Left ventricle myocardium inferior (tissue), 1 donor: ENCODE measurements at places on chromosomes 11 and 22. TPM values are rescaled to one million over a fixed set of nuclear protein-coding genes. Genes with fewer than 3 reads are reported as not detected.

GRCh38 chr11:124069429-124070401 lies 28.6 kb upstream of the OR10G7 start:
- H3K36me3 ChIP-seq = no peaks in the 10 kb centered on the region
- H3K27ac ChIP-seq = no peak overlapping the region

DNA sequence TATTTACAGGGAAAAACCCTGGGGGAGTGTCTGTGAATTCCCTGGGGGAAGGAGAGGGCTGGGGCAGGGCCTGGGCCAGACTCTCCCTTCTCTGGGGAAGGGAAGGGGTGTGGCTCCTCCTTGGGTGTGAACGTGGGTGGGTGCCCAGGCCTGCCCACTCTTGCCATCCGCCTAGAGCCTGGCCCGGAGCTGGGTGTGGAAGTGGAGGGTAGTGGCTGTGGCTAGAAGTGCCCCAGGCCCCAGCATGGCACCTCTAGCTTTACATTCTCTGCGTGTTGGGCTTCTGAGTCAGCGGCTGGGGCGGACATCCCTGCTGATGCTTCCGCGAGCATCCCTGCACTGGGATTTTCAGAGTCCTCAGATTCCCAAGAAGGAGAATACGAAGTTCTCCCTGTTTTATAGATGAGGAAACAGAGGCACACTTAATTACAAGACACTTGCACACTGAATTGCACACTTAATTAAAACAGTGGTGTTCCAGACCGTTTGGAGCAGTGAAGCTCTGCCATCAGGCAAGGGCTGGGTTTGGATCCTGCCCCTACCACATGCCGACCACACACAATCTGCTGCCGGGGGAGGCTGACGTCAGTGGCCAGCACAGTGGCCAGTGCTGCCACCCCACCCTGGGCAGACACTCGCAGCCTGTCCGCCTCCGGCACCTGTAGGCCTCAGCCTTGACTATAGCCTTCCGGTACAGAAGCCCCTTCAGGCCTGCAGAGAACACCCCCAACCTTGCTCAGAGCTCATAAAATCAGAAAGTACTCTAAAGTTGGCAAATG lies 7.6 kb downstream of the BAD start:
- no peak overlapping the region for H3K4me3 ChIP-seq
- H3K27ac ChIP-seq = no peak overlapping the region
- DNase-seq = no peak
- H3K27me3 ChIP-seq = no peaks in the 10 kb centered on the region
- peaks cover 37% of the 10 kb centered on the region for H3K4me1 ChIP-seq

- no peaks in the 10 kb centered on the region for H3K4me1 ChIP-seq
- H3K27ac ChIP-seq = no peak overlapping the region
- no peak overlapping the region for H3K4me3 ChIP-seq
- DNase-seq = no peak
- H3K36me3 ChIP-seq = no peaks in the 10 kb centered on the region
These were observed 178.6 kb downstream of the CNTN5 start for GRCh38 chr11:99199341-99199740.

DNA sequence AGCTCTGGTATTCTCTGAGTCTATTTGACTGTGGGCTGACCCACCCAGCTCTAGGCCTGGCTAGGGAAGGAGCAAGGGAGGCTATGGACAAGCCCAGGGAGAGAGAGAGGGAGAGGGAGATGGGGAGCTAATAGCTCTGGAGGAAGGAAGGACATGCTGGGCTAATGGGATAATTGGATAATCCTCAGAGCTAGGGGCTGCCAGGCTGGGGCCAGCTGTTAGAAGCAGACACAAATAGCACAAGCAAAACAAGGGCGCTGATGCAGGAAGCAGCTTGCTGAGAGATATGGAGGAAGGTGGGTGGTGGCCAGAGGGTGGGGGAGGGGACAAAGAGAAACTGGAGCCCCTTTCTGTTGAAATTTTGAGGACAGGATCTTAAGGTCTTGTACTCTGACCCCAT lies 23.2 kb downstream of the ADORA2A start:
- peaks cover 29% of the 10 kb centered on the region for H3K4me1 ChIP-seq
- H3K36me3 ChIP-seq = no peaks in the 10 kb centered on the region
- no peaks in the 10 kb centered on the region for H3K27me3 ChIP-seq
- peak; percentile 25 for DNase-seq

DNA sequence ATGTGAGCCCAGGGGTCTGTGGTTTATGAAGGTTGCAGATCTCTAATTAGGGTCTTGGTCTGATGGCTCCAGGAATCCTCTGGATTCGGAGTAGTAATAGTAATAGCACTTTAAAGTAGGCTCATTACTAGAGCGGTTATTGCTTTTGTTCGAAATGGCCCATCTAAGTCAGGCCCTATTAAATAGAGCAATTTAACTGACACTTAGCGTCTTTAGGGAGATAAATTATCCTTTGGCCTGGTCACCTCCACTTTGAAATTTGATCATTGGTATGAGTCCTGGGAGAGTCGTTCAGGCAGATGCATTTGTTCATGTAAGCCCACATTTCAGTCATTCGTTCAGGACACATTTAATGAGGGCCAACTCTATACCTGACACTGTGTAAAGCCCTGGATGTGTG lies 54.8 kb downstream of the LDLRAD3 start:
- H3K4me3 ChIP-seq = no peak overlapping the region
- no peak overlapping the region for H3K27ac ChIP-seq
- no peaks in the 10 kb centered on the region for H3K36me3 ChIP-seq

GRCh38 chr11:50192743-50193142 lies 160.1 kb downstream of the OR4C45 start:
- H3K4me1 ChIP-seq = peaks cover 9% of the 10 kb centered on the region
- no peak overlapping the region for H3K4me3 ChIP-seq
- no peak overlapping the region for H3K27ac ChIP-seq
- no peaks in the 10 kb centered on the region for H3K36me3 ChIP-seq

OR51B4 gene
- not detected for total RNA-seq

ACAD8 gene
- total RNA-seq = 40.7 TPM

DNA sequence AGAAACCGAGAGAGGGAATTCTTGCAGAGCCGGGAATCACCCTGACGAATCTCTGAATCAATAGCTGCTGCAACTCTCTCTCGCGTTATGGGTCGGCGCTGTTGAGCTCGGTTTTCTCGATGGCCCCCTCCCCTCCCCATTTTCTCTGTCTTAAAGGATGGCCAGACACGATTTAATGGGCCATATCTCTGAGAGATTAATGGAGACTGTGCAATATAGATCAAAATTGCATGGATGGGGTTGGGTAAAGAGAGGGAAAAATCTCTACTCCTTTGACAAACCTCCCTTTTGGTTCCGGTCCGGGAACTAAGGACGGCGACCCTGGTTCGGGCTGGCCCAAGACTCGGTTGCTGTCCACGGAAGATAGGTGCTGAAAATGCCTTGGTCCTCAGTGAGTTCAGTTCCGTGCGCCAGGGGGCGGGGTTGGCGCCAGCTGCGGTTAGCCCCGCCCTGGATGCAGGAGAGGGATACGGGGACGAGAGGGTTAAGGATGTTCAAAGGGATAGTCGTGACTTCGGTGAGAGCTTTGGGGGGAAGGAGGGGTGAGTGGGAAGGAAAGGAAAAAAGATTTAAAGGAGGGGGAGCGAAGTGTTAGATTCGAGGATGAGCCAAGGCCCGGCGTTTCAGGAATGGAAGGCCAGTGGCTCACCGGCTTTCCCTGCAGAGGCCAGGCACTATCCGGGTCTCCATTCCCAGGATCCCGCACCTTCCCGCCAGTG lies 103.6 kb upstream of the HSD17B12 start:
- H3K36me3 ChIP-seq = no peaks in the 10 kb centered on the region
- H3K4me1 ChIP-seq = peaks cover 81% of the 10 kb centered on the region
- H3K4me3 ChIP-seq = peak overlapping the region; percentile 67
- peaks cover 100% of the 10 kb centered on the region for H3K27me3 ChIP-seq
- H3K27ac ChIP-seq = no peak overlapping the region

- H3K27ac ChIP-seq = no peak overlapping the region
- H3K4me3 ChIP-seq = no peak overlapping the region
- H3K27me3 ChIP-seq = no peaks in the 10 kb centered on the region
- H3K4me1 ChIP-seq = no peaks in the 10 kb centered on the region
- no peak for DNase-seq
These were observed 2132.2 kb downstream of the LRRC4C start for GRCh38 chr11:39327302-39327701.

DNA sequence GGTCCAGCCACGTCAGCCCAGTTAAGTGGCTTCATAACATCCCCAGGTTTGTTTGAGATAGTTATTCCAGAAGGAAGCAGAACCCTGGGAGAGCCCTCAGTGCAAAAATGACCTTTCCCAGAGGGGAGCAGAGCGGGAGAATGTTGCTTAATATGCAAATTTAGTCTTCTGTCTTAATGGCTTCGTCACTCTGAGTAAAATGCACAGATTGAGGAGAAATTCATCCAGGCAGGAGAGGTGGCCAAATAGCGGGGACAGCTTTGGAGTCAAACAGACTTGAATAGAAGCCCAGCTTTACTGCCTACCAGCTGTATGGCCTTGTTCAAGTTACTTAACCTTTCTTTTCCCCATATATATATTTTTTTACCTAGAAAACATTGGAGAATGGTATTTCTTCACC lies 12.3 kb upstream of the NRGN start:
- H3K27me3 ChIP-seq = peaks cover 47% of the 10 kb centered on the region
- H3K27ac ChIP-seq = no peak overlapping the region
- peaks cover 18% of the 10 kb centered on the region for H3K4me1 ChIP-seq
- H3K36me3 ChIP-seq = no peaks in the 10 kb centered on the region
- no peak for DNase-seq

DNA sequence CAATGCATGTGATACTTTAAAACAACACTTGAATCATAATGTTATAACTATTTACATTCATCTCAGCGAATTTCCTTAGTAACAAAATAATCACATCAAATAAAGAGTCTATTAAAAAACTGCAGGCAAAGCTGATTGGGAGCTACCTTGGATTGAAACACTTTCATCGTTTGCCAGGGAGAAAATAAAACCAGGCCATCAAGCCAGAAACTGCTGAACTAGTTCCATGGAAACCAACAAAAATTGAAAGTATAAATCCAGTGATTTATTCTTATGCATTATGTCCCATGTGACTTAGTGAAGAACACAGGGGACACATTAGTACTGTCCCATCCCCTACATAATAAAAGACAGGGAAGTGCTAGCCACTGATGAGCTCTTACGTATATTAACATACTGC lies 21.7 kb downstream of the SLC35F2 start:
- no peaks in the 10 kb centered on the region for H3K36me3 ChIP-seq
- no peak for DNase-seq
- H3K27ac ChIP-seq = no peak overlapping the region
- no peak overlapping the region for H3K4me3 ChIP-seq
- peaks cover 4% of the 10 kb centered on the region for H3K4me1 ChIP-seq

DNA sequence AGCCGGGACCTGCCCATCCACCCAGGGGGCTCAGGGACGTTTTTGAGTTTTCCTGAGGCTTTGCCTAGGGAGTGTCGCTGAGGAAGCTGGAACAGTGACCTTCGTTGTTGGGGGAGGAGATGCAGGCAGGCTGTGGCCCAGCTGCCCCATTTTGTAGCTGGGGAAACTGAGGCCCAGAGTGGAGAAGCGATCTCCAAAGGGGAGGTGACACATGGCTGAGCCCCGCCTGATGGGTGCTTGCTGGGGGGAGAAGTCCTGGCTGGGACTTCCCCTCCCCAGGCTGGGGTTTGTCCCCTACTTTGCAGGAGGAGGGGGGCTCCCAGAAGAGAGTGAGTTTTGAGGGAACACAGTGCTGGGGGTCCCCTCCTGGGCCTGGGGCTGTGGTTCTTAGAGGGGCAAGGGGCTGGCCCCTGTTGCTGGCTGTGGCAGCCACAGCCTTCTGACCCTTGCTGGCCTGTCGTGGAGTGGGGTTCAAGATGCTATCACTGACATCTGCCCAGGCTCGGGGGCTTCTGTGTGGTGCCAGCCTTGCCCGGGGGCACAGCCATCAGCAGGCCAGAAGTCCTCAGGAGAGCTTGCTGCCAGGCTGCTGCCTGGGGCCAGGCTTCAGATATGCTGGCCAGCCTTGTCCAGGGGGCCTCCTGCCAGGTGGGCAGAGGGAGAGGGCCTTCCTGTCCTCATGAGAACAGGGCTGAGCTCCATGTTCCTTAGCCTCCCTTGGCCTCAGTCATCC lies 21.4 kb downstream of the KCNQ1 start:
- no peak overlapping the region for H3K4me3 ChIP-seq
- H3K27me3 ChIP-seq = no peaks in the 10 kb centered on the region
- H3K4me1 ChIP-seq = peaks cover 53% of the 10 kb centered on the region
- no peaks in the 10 kb centered on the region for H3K36me3 ChIP-seq
- no peak for DNase-seq
- peak overlapping the region; percentile 94 for H3K27ac ChIP-seq

- no peak overlapping the region for H3K4me3 ChIP-seq
- H3K36me3 ChIP-seq = peaks cover 90% of the 10 kb centered on the region
- no peak overlapping the region for H3K27ac ChIP-seq
These were observed 59.6 kb upstream of the ADORA2A start for GRCh38 chr22:24367841-24368240.

ASRGL1 gene
- 4.6 TPM for total RNA-seq

DNA sequence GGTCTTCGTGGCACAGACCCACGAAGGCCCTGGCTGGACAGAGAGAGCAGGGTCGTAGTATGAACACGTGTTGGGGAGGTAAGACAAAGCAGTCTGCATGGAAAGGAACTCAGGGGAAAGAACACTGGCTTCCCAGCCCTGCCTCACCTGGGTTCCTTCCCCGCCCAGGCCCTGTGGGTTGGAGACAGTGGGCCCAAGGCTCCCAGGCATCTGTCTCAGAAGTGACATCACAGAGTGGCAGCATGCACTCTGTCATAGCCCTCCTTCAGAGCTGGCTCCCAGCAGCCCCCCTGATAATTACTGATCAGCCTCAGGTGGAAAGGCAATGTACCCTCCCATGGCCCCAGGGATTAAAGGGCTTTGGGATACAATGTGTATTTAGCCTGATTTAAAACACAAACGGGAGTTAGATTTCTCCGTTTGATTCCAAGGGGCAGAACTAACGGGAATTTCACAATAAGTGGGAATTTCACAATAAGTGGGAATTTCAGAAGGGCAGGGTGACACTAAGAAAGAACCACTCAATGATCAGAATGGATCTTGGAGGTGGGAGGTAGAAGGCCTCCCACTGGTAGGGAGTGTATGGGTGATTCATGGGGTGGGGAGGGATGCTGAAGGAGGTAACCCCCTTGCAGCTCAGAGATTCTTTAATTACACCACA lies 65.1 kb downstream of the SLC22A12 start:
- H3K27ac ChIP-seq = no peak overlapping the region
- H3K4me1 ChIP-seq = peaks cover 13% of the 10 kb centered on the region
- no peaks in the 10 kb centered on the region for H3K36me3 ChIP-seq
- H3K27me3 ChIP-seq = peaks cover 38% of the 10 kb centered on the region
- H3K4me3 ChIP-seq = no peak overlapping the region

DNA sequence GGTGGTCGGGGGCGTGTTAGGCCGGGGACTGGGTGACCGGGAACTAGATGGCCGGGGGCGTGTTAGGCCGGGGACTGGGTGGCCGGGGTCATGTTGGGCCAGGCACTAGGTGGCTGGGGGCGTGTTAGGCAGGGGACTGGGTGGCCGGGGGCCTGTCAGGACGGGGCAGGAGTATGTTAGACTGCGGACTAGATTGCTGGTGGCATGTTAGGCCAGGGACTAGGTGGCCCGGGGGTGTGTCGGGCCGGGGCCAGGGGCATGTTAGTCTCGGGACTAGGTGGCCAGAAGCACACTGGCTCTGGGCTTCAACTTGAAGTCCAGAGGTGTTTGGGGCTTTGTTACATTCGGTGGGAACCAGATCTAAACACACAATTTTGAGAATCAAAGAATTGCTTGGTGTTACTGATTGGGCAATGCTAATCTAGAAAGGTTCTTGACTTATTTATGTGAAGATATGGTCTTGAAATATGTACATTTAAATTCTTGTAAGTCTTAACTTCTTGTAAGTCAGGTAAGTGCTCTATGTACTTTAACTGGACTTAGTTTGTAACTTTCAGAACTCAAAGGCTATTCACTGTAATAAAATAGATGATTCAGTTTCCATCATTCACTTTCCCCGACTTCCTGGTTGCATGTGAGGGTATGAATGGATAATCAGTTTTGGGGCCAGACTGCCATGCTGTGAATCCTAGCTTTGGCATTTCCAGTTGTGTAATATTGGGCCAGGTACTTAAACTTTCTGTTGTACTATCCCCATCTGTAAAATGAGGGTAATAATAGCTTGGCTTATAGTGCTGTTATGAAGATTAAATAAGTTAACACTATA lies 1.1 kb downstream of the EXT2 start:
- DNase-seq = no peak
- peaks cover 45% of the 10 kb centered on the region for H3K4me1 ChIP-seq
- peak overlapping the region; percentile 92 for H3K4me3 ChIP-seq
